ENCODE measurements at places on chromosomes 11 and 22.

GRCh38 chr22:43711681-43712080 is 100.4 kb downstream of the EFCAB6 start:
- DNase-seq, result no peak

DNA sequence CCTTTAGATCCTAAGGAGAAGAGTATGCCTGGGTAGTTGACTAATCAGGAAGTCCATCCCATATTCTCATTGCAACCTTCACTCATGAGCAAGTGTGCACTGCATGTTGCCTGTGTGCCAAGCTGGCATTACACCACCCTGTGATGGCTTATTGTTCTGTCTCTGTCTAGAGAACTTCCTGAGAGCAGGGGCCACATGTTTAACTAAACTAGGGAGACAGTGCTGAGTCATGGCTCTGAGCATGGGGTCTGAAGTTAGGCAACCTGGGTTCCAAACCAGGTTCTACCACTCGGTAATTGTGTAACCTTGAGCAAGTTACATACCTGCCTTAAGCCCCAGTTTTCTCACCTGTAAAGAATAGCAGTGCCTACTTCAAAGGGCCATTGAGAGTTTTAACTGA is 39.6 kb downstream of the CSNK2A3 start:
- DNase-seq, result no peak

GRCh38 chr22:45008186-45008681 is 1.6 kb downstream of the PHF21B start:
- DNase-seq, result no peak

DNA sequence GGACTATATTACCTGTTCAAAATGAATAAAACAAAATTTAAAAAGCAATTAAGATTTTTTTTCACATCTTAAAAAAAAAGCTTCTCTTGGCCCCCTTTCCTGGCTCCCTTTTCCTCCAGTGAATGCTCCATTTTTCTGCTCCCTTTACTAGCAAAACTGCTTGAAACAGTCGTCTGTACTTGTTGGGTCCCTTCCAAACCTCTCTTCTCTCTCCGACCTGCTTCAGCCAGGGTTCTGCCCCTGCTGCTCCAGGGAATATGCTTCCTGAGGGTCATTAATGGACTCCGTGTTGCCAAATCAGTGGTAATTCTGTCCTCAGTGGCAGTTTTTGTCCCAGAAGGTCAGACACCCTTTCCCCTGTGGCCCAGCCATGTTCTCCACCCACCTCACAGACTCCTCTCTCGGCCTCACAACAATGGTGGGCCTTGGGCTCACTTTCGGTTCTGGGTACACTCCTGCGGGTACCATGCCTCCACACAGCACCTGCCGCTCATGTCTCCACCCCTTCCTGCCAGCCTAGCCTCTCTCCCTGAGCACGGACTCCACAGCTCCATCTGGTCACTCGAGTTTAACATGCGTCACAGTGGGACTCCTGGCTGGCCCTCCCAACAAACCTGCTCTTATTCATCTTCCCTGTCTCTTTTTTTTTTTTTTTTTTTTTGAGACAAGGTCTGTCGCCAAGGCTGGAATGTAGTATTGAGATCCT is 7.8 kb upstream of the POLR3H start:
- DNase-seq, result no peak

DNA sequence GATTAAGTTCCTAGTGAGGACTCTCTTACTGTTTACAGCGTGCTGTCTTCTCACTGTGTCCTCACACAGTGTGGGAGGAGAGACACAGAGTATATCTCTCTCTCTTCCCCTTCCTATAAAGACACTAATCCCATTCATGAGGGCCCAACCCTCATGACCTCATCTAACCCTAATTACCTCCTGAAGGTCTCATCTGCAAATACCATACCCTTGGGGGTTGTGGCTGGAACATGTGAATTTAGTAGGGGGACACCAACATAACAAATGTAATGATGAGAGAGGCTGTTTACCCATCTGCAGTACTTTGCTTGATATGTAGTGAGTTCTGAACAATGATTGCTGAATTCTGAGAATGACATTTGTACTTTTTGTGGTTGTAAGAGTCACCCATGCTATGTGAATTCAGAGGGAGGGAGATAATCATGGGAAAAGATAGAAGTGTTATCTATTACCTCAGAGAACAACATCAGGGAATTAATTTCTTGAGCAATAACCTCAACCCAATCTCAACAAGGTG is 4.9 kb upstream of the OR52W1 start:
- no peak for DNase-seq

GRCh38 chr11:133269267-133269666 is 263.0 kb downstream of the OPCML start:
- no peak for DNase-seq

GRCh38 chr11:59641156-59641555 is 25.6 kb upstream of the OSBP start:
- no peak for DNase-seq

- no peak for DNase-seq
Measured at GRCh38 chr22:36923131-36923788, 9.8 kb downstream of the CSF2RB start.

GRCh38 chr11:110445437-110445836 is 15.7 kb downstream of the FDX1 start:
- no peak for DNase-seq

- no peak for DNase-seq
Measured at GRCh38 chr11:100748153-100748552, 61.1 kb downstream of the ARHGAP42 start.

DNA sequence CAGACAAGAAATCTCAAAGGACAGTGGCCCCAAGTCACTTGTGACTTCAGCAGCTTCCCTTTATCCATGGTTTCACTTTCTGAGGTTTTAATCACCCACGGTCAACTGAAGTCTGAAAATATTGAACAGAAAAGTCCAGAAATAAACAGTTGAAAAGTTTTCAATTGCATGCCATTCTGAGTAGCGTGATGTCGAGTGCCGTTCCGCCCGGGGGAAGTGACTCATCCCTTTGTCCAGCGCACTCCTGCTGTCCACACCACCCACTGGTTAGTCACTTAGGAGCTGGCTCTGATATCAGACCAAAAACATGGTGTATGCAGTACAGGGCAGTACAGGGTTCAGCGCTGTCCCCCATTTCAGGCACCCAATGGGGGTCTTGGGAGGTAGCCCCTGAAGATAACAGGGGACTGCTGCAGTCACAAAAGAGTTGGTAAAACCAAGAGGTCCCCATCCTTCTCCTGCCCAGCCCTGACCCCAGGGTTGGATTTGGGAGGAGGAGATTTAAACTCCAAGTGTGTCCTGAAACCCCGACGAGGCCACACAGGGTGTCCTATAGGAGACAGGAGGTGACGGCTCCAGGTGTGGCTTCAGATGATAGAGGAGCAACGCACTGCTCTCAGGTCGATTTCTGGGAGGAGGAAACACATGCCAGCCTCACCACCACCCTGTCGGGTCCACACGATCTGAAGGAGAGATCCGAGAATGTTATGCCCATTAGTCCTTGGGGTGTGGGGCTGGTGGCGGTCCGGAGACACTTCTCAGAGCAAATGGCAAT is 390.1 kb downstream of the CTTN start:
- no peak for DNase-seq

DNA sequence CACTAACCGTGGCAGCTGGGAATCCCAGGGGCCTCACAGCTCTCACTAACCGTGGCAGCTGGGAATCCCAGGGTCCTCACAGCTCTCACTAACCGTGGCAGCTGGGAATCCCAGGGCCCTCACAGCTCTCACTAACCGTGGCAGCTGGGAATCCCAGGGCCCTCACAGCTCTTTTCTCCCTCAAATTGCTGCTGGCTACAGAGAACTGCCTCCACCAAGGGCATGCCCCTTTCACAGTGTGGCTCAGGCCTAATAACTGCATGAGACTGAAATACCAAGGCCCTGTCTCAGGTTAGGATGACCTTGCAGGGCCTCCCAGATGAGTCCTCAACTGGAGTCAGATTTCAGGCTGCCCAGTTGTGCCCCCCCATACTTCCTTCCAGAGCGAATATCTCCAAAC is 35.1 kb upstream of the GGTLC2 start:
- DNase-seq, result no peak

GRCh38 chr22:46935506-46936377 is 173.3 kb downstream of the TBC1D22A start:
- no peak for DNase-seq

DNA sequence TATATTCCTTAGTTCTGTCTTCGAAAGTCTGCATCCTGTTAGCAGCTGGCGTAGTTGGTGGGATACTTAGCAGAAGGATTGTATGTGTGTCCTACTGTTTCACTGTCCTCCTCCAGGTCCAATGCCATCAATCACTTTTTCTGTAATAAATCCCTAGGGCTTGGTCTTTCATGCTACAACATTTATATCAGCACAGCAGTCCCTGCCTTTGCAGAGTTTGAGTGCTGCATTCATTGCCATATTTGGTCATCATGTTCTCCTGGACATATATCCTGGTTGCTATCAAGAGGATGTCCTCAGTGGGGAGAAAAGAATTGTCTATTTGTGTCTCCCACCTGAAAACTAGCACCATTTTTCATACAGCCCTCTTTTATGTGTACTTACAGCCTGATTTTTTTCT is 67.0 kb downstream of the OR5AK2 start:
- no peak for DNase-seq

GRCh38 chr11:1916132-1916985 is 3.1 kb upstream of the TNNT3 start:
- DNase-seq, result no peak

- no peak for DNase-seq
Measured at GRCh38 chr22:41989246-41989645, 9.3 kb upstream of the WBP2NL start.

- no peak for DNase-seq
Measured at GRCh38 chr22:21858025-21858764, 9.2 kb downstream of the MAPK1 start.

GRCh38 chr11:86675017-86675416 is 2.6 kb upstream of the ME3 start:
- no peak for DNase-seq

DNA sequence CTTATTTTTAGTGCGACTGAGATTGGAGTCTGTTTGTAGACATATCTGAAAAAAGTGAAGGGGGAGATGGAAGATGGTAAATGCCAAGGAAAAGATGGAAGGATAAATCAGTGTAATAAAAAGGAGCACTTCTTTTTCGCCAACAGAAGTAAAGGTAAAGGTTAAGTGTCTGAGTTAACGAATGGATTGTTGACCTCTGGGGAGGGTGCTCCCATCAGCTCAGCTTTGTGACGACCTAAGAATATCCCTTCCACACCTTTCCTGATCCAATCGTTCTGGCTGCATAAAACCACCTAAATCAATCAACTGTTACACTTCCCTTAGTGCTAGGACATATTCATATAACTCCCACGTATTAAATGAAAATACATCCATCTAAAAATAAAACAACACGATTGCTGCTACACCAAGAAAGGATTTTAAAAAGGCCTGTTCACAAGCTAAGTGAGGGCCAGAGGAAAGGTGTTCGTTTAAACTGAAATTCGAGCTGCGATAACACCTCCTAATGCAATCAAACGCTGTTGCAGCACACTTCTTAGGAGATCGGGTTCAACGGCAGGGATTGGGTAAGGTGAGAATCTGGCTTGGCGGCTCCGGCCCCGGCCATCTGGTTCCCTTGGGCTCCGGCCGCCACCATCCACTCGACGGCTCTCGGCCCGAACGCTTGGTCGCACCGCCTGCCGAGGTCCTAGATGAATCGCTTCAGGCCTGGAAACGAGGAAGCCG is 658 bp downstream of the C11orf71 start:
- DNase-seq, result no peak

DNA sequence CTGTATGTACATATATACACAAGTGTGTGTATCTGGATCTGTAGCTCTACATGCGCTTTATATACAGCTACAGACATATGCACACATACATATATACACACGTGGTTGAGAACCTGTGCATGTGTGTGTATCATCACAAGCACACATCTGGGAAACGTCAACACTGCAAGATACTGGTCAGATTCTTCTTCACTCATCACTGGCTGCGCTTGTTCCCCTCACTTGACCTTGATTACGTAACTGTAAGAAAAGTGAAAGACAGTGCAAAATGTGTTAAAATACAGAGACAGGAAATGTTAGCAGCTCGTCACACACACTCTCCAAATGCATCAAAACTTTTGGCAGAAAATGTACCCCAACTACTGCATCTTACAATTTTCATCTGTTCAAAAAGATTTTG is 51.9 kb upstream of the MN1 start:
- DNase-seq, result no peak

DNA sequence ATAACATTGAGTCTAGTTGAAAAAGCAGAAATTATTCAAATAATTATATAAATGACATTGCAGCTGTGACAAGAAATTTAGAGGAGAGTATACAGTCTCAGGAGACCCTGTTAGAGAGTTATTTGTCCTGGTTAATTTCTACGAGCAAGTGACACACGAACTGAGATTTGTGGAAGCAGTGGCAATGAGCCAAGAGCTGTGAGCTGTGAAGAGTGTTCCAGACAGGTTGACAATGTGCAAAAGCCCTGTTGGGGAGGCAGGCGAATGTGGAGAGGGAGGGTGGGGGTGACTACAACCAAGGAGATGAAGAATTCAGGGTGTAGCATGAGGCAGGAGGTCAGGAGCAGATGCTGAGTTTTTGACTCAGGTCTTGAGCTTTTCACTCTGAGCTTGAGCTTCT is 620.2 kb upstream of the TENM4 start:
- no peak for DNase-seq

- no peak for DNase-seq
Measured at GRCh38 chr11:120065176-120065575, 72.7 kb downstream of the TRIM29 start.

DNA sequence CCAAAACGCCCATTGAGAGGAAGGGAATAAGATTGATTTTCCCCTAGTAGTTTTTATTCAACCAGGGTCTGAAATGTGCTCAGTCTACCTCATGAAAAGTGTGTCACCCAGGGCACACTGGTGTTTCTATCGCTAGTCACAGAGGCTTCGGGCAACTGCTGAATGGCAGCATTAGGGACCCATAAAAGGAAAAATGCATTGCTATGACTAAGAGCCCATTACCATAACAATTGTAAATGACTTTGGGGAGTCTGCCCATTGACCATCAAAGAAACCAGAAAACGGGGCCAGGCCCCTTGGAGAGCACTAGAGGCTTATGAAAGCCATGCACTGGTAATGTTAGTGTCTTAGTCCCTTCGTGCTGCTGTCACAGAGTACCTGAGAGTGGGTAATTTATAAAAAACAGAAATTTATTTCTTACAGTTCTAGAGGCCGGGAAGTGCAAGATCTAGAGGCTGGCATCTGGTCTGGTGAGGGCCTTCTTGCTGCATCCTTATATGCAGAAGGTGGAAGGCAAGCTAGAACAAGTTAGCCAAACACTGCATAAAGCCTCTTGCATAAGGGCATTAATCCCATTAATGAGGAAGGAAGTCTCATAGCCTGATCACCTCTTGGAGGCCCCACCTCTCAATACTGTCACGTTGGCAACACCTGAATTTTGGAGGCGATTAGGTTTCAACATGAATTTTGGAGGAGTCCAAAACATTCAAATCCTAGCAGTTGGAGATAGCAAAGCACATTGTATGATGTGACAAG is 306.7 kb downstream of the ST3GAL4 start:
- no peak for DNase-seq

GRCh38 chr11:61345170-61345610 is 12.2 kb downstream of the TKFC start:
- DNase-seq, result no peak

- no peak for DNase-seq
Measured at GRCh38 chr11:113874581-113875233, 665 bp downstream of the USP28 start.

GRCh38 chr11:119320776-119321524 is 4.0 kb upstream of the MCAM start:
- peak; percentile 46 for DNase-seq
